ENCODE measurements at places on chromosomes 4 and X.

GRCh38 chr4:17204908-17205307 lies 306.5 kb upstream of the LDB2 start:
- no peak for DNase-seq

DNA sequence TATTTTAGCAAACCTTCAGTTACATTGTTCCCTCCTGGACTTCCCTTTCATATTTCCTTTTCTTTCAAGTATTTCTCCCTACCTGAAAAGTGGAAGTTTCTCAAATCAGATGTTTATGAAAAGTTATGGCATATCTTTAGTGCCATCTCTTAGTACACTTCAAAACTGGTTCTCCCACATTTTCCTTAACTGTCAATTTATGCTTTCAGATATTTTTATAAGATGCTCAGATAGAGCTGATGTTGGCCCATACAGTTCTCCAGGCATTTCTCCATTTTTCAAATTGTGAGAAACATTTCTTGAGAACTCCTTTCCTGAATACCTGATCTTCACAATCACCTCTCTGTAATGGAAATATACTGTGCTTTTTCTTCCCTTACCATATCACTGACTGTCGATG lies 32.5 kb upstream of the AP1AR start:
- DNase-seq, result no peak

GRCh38 chrX:130786030-130786429 lies 117.0 kb downstream of the ENOX2 start:
- no peak for DNase-seq

GRCh38 chrX:128619490-128619889 lies 567.3 kb upstream of the ACTRT1 start:
- DNase-seq, result no peak

GRCh38 chr4:133150486-133151340 lies 1.6 kb downstream of the PCDH10 start:
- DNase-seq, result no peak

DNA sequence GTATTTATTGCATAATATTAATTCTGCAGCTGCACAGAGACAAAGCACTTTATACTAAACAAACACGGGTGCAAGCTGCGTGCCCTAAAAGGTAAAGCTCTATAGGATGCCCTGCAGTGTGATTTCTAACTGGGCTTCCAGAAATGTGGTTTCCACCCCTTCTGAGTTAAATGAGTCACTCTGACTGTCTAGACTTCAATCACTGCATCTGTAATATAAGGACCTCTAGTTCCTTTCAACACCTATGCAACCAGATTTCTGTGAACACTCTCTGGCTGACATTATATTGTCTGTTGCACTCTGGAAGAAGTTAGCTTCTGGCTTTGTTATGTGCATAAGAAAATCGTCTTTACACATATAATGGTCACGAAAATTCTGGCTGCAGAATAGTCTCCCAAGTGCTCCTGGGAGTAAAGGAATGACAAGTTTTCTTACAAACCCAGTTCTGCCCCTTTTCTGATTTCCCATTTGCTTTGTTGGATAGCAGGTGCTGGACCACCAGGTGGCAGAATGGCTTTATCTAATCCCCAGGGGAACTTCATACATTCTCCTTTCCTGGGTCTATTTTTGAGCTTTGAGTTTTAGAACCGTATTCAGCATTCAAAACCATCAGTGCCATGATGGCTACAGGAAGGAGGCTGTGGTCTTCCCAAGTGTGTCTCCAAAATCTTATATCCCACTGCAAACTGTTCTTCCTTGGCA lies 842.2 kb downstream of the STIM2 start:
- DNase-seq, result no peak

DNA sequence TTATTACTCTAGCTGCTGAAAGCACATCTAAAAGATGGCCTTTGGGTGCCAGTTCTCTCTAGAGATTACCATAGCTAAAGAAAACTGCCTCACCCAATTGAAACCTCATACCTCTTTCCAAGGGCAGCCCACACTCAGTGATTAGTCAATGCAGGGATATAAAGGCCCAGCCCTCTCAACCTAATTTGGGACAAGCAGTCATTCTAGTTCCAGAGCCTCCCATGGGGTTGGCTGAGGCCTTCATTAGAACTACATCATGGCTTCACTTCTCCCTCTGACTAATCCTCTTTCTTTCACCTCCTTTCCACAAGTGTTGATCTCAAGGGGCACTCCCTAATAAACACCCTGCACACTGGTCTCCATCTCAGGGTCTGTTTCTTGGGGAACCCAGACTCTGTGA lies 38.5 kb upstream of the C1GALT1C1 start:
- no peak for DNase-seq

- DNase-seq, result no peak
Observed at GRCh38 chr4:19187691-19188090, 1064.0 kb upstream of the SLIT2 start.

DNA sequence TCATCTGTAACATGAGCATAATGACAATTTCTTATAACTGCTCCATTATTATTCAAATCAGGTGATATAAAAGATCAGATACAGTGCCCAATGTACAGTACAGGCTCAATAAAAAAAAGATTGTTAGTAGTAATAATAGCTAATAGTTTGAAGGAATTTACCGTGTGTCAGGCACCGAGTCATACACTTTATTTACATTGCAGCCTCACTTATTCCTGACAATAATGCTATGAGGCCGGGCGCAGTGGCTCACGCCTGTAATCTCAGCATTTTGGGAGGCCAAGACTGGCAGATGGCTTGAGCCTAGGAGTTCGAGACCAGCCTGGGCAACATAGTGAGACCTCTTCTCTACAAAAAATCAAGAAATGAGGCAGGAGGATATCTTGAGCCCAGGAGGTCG lies 10.1 kb upstream of the MAP7D3 start:
- DNase-seq, result no peak

- DNase-seq, result no peak
Observed at GRCh38 chrX:108437349-108438109, 693 bp downstream of the COL4A6 start.

- no peak for DNase-seq
Observed at GRCh38 chr4:8305851-8306471, 36.4 kb downstream of the HTRA3 start.

GRCh38 chr4:33045334-33045733 lies 2325.2 kb downstream of the PCDH7 start:
- DNase-seq, result no peak

GRCh38 chrX:102624105-102624504 lies 24.8 kb downstream of the ARMCX5 start:
- no peak for DNase-seq

- no peak for DNase-seq
Observed at GRCh38 chrX:9393571-9393970, 71.3 kb upstream of the TBL1X start.

DNA sequence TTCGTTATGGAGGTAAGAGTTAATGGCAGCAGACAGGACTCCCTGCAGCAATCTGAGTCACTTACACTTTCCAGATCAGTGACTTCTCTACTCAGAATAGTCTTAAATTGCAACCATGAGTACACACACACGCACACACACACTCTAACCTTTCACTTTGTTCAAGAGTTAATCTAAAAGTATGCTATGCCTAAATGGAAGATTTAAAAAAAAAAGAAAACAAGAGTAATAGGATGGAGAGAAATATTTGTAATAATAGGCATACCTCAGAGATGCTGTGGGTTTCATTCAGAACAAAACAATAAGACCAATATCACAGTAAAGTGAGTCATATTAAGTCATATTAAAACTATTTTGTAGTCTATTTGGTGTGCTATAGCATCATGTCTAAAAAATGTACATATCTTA lies 969.1 kb upstream of the PCDH10 start:
- no peak for DNase-seq

DNA sequence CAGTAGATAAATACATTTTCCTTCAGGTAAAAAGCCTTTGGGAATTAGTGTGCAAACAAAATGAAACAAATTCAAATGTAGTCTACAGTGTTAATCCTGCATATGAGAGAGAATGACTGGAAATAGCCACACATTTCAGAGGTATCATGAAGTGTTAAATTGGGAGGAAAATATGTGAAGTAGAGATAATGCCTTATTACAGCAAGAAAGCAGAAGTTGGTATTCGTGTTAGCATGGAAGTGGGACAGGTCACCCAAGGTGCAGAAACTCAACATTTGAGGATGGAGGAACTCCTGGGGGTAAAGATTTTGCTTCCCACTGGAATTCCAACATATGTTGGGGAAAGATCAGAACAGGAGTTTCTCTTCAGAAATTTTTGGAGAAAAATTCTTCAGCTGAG lies 51.3 kb downstream of the EMCN start:
- no peak for DNase-seq

- no peak for DNase-seq
Observed at GRCh38 chrX:134661295-134661694, 3.0 kb upstream of the PLAC1 start.

All from esophagus squamous epithelium (tissue), 5 donors.